Common myeloid progenitor, CD34-positive (primary cell): ENCODE measurements at places on chromosomes 6 and 20.

- peak; percentile 89 for DNase-seq
- no peaks in the 10 kb centered on the region for H3K4me1 ChIP-seq
- H3K36me3 ChIP-seq = no peaks in the 10 kb centered on the region
- H3K27ac ChIP-seq = no peak overlapping the region
- peaks cover 12% of the 10 kb centered on the region for H3K27me3 ChIP-seq
- no peak overlapping the region for H3K4me3 ChIP-seq
These were observed 49.7 kb upstream of the BHLHE23 start for GRCh38 chr20:63056236-63057170.

- H3K36me3 ChIP-seq = no peaks in the 10 kb centered on the region
- no peak for DNase-seq
- no peak overlapping the region for H3K27ac ChIP-seq
- H3K4me1 ChIP-seq = no peaks in the 10 kb centered on the region
- H3K27me3 ChIP-seq = no peaks in the 10 kb centered on the region
These were observed 41.6 kb downstream of the MRAP2 start for GRCh38 chr6:84074988-84075781.

DNA sequence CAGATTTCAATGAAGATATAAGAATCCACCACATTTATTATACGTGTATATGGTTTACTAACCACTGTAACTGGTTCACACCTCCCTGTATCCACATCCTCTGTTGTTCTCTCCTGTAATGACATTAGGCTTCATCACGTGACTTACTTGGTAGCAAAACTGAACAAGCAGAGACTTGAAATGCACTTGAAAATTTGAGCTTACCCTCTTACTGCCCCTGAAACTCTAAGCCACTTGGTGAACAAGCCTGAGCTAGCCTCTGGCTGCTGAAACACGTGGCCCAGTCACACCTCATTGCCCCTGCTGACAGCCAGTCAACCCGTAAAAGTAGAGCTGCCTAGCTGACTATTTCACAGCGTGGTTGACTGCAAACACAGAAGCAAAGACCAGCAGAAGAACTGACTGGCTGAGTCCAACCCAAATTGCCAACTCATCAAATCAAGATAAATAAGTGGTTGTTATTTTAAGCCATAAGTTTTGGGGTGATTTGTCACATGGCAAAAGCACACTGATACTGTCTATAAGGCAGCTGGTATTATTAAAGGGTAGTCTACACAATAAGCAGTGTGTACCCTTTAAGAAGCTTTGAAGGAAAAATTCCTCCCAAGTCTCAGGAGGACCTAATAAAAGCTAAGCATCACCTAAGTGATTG is 109.0 kb downstream of the RALGAPA2 start:
- H3K4me3 ChIP-seq = no peak overlapping the region
- H3K27me3 ChIP-seq = no peaks in the 10 kb centered on the region
- H3K27ac ChIP-seq = no peak overlapping the region
- DNase-seq = no peak
- H3K4me1 ChIP-seq = no peaks in the 10 kb centered on the region

DNA sequence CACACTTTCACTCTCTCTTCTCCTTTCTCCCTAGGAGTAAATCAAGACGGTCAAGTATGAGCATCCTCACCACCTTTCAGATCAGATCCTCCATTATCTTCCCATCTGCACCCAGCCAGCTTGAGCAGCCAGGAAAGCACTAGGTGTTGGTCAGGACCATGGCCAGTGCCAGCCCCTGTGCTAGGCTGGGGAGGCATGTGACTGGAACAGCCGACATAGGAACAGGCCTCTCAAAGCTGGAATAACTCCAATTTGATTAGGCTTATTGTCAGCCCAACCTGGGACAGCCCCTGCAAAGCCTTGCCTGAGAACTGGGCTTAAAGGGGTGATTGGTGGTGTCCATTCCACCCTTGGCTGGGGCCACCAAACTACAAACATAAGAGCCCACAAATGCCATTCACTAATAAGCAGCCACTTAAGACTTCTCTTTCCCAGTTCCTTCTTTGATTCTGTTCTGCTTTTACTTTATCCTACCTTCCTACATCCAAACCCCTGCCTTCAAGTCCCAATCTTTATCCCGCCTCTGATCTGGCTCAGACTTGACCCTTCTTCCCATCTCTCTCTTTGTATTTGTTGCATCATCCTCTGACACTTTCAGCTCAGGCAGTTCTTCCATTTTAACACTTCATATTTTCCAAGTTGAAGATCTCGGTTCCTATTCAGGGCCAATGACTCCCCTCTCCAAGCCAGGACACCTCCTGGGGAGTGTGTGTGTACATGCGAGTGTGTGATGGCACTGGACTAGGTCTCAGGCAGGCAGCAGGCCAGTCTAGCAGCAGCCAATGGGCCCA is 4.5 kb upstream of the TREM2 start:
- H3K4me1 ChIP-seq = peaks cover 2% of the 10 kb centered on the region
- no peak overlapping the region for H3K4me3 ChIP-seq
- DNase-seq = peak; percentile 29
- no peaks in the 10 kb centered on the region for H3K27me3 ChIP-seq

DNA sequence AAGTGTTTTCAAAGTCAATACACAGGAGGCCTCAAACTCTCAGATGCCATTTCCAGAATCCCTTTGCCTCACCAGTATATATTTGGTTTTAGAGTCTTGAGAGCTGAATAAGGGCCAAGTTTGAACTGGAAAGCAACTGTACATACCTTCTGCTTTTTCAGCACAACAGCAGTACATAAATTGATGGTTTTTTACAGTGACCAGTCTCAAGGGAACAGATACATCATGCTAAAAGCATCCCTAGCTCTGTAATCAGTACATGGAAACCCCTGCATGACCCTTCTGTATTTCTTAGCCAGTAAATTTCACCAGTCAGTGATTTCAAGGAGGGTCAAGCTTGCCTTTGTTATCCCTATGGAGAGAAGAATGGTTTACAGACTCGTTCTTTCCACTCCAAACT is 40.6 kb upstream of the ECHDC1 start:
- no peaks in the 10 kb centered on the region for H3K36me3 ChIP-seq
- H3K4me3 ChIP-seq = no peak overlapping the region
- H3K27ac ChIP-seq = no peak overlapping the region
- no peaks in the 10 kb centered on the region for H3K4me1 ChIP-seq
- H3K27me3 ChIP-seq = no peaks in the 10 kb centered on the region
- DNase-seq = no peak

DNA sequence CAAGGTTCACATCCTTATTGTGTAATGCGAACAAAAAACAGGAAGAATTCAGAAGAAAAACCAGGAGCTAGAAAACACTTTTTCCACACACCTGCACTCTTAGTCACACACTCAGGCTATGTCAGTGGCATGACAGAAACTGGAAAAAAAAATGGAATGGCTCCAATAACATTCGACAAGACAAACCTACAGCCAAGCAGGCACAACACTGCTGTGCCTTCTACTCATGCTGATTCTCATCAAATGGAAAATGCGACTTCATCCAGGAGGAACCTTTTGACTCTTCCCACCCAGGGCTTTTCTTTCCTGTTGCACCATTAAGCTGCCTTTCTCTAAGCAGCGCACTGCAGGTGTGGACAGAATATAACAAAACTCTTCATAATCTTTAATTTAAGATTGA is 163.2 kb upstream of the BTBD3 start:
- H3K4me1 ChIP-seq = peaks cover 13% of the 10 kb centered on the region
- H3K27ac ChIP-seq = no peak overlapping the region
- DNase-seq = no peak
- no peak overlapping the region for H3K4me3 ChIP-seq

- peaks cover 12% of the 10 kb centered on the region for H3K4me1 ChIP-seq
- H3K27me3 ChIP-seq = no peaks in the 10 kb centered on the region
- H3K4me3 ChIP-seq = no peak overlapping the region
- no peak overlapping the region for H3K27ac ChIP-seq
- peak; percentile 92 for DNase-seq
- no peaks in the 10 kb centered on the region for H3K36me3 ChIP-seq
These were observed 174.3 kb downstream of the CDKAL1 start for GRCh38 chr6:20708367-20709124.

DNA sequence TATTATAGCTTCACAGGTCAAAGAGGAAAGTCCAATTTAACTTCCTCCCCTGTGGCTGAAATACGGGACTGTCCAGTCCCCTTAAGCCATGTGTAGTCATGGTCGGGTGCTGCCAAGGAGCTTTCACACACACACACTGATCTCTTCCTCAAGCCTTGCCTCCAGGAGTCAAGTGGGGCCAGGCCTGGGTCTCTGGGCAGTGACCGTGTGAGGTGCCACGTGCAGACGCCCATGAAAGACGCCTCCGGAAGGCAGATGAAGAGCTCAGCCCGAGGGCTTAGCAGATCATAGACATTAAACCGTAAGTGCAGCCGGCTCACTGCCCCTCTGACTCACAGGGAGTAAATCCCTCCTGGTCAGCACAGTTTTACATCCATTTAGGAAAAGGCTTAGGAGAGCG is 4.2 kb downstream of the GABRR2 start:
- H3K4me3 ChIP-seq = no peak overlapping the region
- H3K27me3 ChIP-seq = no peaks in the 10 kb centered on the region
- H3K36me3 ChIP-seq = peaks cover 2% of the 10 kb centered on the region
- peaks cover 27% of the 10 kb centered on the region for H3K4me1 ChIP-seq
- H3K27ac ChIP-seq = no peak overlapping the region

DNA sequence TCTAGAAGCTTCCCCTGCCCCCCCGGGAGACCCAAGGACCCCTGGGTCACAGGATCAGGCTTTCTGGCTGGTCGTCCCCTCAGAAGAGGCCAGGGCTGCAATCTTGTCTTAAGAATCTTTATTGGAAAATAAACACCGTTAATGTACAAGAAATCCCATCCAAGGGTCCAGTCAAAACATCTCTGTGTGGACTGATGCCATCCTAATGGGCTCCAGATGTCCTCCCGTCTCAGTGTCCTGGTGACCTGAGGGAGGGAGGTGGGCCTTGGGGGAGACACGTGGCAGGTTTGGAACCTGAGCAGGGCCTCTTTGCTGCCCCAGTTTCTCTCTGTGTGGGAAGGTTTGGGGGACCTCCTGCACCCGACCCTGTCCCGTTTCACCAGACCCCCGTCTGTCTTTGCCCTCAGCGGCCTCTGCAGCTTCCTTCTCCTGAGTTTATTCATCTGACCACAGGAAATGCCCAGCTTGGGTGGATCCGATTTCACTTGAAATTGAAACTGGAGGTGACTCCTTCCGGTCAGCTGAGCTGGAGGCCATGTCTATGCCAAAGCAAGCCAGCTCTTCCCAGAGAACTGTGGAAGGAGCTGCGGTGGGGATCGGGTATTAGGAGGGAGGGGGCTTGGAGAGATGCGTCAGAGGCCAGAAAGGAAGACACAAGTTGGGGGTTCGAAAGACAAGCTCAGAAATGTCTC is 75.1 kb downstream of the SLC2A10 start:
- no peak overlapping the region for H3K4me3 ChIP-seq
- no peaks in the 10 kb centered on the region for H3K36me3 ChIP-seq
- H3K27ac ChIP-seq = no peak overlapping the region
- peaks cover 20% of the 10 kb centered on the region for H3K27me3 ChIP-seq
- H3K4me1 ChIP-seq = no peaks in the 10 kb centered on the region

DNA sequence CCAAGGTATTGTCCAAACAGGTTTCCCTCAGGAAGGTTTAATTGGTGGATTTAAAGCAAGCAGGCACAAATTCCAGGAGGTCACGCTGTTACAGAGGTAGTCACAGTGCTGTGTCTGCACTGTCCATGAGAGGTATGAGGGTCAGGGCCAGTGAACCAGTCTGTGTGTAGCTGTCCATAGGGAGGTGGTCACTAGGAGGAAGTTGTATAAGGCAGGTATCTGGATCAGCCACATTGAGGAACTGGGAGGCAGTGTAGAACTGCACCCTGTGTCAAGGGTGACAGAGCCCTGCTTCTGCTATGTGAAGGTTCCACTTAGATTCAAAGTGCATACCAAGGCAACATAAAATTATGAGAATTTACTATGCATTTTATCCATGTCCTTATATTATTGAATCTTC is 73.3 kb downstream of the MAP3K4 start:
- H3K27me3 ChIP-seq = no peaks in the 10 kb centered on the region
- H3K4me3 ChIP-seq = no peak overlapping the region
- no peak overlapping the region for H3K27ac ChIP-seq
- no peaks in the 10 kb centered on the region for H3K4me1 ChIP-seq

DNA sequence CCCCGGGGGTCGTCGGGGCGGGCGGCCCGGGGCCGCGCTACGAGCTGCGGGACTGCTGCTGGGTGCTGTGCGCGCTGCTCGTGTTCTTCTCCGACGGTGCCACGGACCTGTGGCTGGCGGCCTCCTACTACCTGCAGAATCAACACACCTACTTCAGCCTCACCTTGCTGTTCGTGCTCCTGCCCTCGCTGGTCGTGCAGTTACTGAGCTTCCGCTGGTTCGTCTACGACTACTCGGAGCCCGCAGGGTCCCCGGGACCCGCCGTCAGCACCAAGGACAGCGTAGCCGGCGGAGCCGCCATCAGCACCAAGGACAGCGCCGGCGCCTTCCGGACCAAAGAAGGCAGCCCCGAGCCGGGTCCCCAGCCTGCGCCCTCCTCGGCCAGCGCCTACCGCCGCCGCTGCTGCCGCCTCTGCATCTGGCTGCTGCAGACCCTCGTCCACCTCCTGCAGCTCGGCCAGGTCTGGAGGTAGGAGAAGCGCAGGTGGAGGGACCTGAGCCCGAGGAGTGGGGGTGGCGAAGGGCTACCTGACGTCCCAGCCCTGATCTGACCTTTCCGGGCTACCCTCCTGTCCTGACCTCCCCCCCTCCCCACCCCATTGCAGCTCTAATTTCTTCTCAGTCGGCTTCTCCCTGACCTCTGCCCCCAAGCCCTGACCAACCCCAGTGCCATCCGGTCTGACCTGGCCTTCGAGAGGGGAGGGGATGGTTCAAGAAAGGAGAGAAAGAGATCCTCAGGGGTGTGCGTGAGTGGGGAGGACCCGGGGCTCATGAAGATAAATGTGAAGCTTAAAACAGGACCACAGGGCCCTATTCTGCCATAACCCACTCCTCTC is 558 bp downstream of the XKR7 start:
- H3K4me1 ChIP-seq = peaks cover 11% of the 10 kb centered on the region
- DNase-seq = peak; percentile 88
- H3K4me3 ChIP-seq = peak overlapping the region; percentile 48
- H3K27ac ChIP-seq = no peak overlapping the region

DNA sequence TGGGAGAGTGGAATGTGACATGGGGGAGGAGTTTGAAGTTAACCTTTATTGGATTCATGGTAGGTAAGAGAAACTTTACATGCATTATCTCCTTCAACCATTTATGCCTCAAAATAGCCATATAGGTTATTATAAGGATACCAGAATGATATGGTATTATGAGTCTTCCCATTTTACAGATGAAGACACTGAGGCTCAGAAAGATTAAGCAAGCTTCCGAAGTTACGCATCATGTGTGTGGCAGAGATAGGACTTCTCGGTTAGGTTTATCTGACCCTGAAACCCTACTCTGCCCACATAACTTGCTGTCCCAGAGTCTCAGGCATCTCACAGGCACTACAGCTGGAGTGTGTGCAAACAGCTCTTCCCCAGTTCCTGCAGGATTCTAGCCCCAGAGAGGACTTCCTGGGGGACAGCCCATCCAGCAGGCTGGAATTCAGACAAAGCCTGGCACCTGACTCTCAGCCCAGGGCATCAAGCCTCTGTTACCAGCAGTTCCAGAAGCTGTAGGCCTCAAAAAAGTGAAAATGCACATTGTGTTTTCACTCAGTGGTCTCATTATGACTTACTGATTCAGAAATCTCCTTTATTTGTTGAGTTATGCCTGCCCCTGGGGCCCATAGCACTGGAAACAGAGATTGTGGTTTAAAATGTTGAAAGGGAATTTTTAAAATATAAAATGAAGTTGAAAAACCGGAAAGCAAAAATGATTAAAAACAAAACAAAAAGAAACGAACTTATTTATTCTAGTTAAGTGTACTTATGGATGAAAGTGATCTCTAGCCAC is 512.8 kb upstream of the CHD6 start:
- no peaks in the 10 kb centered on the region for H3K4me1 ChIP-seq
- H3K36me3 ChIP-seq = no peaks in the 10 kb centered on the region
- no peaks in the 10 kb centered on the region for H3K27me3 ChIP-seq
- no peak overlapping the region for H3K27ac ChIP-seq
